ENCODE measurements at places on chromosomes 1 and 21. TPM values are rescaled to one million over a fixed set of nuclear protein-coding genes. Genes with fewer than 3 reads are reported as not detected.

ANGPTL3 gene
- not detected for total RNA-seq

CR2 gene
- total RNA-seq, result not detected

KLF17 gene
- total RNA-seq, result not detected

MYOM3 gene
- 3.4 TPM for total RNA-seq

DMBX1 gene
- not detected for total RNA-seq
